MG63 (cell line): ENCODE measurements at places on chromosomes 6 and 20. TPM values are rescaled to one million over a fixed set of nuclear protein-coding genes. Genes with fewer than 3 reads are reported as not detected.

GINS1 gene
- total RNA-seq: 10.9 and 12.7 TPM in 2 replicates

CGAS gene
- total RNA-seq: 14.0 and 18.8 TPM in 2 replicates

EDN1 gene
- total RNA-seq: 23.2 and 26.8 TPM in 2 replicates

HEY2 gene
- total RNA-seq: not detected in 2 replicates

BHLHE23 gene
- not detected in 2 replicates for total RNA-seq

- peak; percentile 88 for DNase-seq
These were observed 2.1 kb downstream of the RAET1E start for GRCh38 chr6:149895833-149896271.

- DNase-seq: no peak
These were observed 137.3 kb downstream of the ZFAND3 start for GRCh38 chr6:37956711-37957275.

- DNase-seq: no peak
These were observed 34.8 kb downstream of the C6orf118 start for GRCh38 chr6:165274611-165275010.

DNA sequence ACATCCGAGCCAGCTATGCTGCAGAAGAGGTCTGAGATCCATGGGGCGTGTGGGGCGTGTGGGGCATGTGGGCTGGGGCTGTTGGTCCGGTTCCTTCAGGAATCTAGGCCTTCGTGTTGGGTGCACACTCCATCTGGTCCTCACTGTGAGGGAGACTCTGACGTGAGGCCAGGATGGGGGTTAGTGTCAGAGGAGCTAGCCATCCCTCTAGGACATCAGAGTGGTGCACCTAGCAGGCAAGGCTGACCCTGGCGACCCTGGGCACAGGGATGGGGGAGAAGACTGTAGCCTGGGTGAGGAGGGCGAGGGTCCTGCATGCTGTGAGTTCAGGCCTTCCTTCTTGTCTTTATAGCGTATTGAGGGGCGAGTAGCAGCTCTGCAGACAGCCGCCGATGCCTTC lies 8.7 kb upstream of the PTPRA start:
- DNase-seq: no peak

DNA sequence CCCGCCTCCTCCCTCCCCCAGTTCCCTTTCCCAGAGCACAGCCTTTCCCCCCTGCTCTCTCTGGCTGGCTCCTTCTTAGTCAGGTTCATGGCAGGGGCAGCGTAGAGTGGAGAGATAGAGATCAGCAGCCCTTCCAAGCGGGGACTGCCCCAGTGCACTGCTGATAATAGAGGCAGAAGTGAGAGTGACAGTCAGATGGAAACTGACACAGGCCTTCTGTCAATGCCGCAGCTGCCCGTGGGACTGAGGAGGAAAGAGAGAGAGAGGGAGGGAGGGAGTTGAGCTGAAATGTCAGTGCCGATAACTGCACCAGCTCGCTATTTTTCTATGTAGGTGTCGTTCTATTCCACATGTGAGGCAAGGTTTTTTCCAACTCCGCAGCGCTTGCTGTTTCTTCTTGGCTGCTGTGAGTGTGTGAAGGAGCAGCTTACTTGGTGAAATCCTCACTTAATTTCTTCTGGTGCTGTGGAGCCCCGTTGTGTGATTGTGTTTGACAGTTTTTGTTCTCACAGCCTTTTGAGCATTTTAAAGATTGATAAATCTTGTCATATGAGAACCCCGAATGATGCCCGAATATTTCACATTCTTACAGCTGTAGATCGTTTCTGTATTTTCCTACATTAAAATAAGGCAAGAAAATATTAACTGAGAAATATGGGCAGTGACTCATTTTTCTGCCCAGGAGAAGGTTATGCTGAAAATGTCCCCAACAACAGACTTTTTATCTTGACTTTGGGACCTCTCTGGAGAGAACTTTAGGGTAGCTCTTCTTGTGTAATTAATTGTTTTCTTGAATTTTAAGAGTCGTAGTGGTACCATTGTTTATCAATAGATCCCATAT lies 386.4 kb upstream of the MMS22L start:
- DNase-seq: no peak

- DNase-seq: no peak
These were observed 3.6 kb upstream of the PLCB1 start for GRCh38 chr20:8128291-8129060.
